Fibroblast of skin of right quadriceps (primary cell): ENCODE measurements at places on chromosomes 13 and 19.
A peak's percentile ranks its signal among the peaks of the same experiment; 100 is the strongest.

DNA sequence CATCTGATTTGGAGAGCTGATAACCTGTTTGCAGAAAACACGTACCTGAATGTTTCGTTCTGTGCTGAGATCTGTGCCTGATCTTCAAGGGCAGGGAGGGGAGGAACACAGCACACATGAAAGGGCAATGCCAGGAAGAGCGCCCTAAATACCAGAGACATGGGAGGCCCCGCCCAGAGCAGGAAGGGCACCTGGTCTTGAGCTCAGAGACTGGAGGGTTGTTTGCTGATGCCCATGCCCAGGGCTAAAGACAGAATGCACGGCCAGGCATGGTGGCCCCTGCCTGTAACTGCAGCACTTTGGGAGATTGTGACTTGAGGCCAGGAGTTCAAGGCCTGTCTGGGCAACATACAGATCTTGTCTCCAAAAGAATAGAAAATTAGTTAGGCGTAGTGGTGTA is 183.2 kb downstream of the TUBA3C start:
- no peak for DNase-seq

DNA sequence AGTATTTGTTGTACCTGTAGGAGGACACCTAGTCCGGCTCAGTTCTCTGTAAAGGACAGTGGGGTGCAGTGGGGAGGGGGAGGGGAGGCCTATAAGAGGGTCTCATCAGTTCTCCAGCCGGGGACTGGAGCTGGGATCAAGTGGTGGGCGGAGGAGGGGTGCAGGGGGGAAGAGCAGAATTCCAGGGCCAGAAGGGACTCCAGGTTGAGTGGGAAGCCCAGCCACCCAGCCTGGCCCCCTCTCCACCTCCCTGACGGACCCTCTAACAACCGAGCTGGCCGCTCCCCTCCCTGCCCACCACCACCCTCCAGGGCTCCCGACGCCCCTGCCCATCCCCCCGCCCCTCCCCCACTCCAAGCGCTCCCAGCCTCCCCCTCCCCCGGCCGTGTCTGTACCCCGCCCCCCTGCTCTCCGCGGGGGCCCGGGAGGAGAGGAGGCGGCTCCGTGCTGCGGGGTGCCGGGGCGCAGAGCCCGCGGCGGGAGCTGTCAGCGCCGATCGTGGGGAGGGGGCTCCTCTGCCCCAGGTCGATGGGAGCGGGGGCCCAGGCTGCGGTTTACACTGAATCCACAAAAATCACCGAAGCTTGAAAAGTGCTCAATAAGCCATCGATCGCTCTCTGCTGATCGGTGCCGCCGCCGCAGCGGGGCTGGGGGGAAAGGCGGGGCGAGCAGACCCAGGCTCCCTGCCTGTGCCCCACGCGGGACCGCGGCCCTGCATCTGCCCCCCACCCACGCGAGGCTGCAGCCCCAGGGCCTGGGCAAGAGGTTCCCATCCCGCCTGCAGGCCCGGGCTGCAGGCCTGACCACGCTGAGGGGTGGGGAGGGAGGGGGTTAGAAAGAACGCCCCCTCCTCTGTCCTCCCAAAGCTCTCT is 34.6 kb upstream of the ONECUT3 start:
- DNase-seq, result no peak

DNA sequence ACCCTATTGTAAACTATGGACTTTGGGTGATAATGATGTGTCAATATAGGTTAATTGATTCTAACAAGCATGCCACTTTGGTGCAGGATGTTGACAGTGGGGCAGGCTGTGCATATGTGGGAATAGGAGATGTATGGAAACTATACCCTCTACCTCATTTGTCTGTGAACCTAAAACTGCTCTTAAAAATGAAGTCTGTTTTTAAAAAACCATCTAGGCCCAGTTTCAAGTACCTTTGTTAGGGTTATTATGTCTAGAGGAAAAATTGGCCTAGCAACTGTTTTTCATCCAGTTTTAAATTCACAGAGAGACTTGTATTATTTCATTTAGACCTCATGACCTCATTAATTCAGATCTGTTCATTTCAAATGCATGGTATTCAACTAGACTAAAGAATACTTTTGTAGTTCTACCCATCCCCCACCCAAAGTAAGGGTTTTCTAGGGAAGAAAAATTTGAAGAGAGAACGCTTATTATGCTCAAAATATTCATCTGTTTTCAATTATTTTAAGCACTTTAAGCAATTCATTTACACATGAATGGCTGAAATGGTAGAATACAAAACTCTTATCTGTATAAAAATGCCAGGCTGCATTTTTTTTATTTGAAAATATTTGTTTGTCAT is 1781.9 kb upstream of the MIR17HG start:
- no peak for DNase-seq

GRCh38 chr13:30739761-30740642 is 4.7 kb downstream of the ALOX5AP start:
- peak; percentile 82 for DNase-seq

DNA sequence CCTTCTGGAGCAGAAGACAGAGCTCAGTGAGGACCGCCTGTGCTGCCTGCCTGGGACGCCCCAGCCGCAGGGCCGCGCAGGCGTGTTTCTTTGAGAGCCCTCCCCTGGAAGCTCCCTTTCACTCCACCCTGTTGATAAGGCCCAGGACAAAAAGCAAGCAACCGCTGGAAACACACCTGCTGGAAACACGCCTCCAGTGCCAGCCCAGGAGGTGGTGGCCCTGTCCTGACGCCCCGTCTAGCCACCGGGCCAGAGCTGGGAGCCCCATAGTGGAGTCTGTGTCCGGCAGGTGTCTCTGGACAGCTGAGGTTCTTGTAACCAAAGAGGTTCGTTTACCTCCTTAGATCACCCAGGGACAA is 173.8 kb downstream of the KATNAL1 start:
- no peak for DNase-seq

- no peak for DNase-seq
These were observed 14.6 kb downstream of the SIGLEC7 start for GRCh38 chr19:51156710-51157109.

- DNase-seq, result no peak
These were observed 47.4 kb downstream of the STOML3 start for GRCh38 chr13:38943231-38943630.

DNA sequence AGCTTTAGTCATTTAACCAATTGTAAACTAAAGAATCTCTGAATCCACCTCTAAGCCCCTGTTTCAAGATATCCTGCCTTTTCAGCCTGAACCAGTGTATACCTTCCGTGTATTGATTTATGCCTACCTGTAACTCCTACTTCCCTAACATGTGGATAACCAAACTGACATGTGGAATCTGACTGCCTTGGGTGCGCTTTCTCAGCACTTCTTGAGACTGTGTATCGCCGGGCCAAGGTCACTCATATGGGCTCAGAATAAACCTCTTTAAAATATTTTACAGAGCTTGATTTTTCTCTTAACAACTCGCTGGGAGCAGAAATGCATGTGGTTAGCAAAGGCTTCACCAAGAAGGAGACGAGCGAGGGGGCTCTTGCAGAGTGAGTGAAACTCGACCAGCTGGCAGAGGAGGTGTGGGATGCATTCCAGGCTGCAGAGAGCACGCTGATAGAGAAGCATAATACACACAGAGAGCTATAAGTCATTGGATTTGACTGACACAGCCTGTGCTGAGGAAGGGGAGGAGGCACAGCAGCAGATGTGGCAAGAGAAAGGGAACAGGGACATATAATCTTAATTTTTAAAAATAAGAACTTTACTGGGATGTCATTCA is 268.2 kb upstream of the MAB21L1 start:
- peak; percentile 27 for DNase-seq

DNA sequence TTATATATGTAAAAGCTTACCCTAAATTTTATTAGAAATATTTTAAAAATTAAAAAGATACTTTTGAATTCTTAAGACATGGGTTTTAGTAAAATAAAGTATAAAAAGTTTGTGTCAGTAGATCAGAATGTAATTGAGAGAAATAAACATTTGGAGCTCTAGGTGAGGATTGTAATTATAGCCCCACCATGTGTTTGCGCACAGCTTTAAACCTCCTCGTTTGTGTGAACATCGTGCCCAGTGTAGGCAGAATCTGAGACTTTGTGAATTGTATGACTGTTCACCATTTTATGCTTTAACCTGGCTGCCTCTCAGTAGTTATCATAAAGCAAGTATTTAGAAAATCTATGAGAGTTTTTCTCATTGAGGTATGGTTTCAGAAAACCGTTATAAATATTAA is 29.1 kb downstream of the CUL4A start:
- peak; percentile 10 for DNase-seq

GRCh38 chr13:35793823-35794222 is 317.3 kb upstream of the MAB21L1 start:
- no peak for DNase-seq

GRCh38 chr13:109448629-109449028 is 337.8 kb downstream of the IRS2 start:
- DNase-seq, result no peak

DNA sequence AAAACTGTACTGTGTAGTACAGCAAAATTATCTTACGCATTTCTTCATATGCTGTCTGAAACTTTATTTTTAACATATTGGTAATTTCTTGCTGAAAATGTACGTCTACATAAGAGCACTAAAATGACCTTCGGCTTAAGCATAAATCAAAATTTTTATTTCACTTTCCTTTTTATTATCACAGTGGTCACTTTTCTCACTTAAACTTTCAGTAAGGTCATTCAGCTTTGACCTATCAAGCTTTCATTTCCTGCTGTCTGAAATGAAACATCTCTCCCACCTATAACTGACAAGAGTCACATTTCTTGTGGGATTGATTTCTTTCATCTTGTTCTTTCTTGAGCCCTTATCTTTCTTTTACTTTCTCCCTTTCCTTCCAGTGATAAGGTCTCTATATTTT is 2212.7 kb upstream of the PCDH20 start:
- DNase-seq, result no peak

DNA sequence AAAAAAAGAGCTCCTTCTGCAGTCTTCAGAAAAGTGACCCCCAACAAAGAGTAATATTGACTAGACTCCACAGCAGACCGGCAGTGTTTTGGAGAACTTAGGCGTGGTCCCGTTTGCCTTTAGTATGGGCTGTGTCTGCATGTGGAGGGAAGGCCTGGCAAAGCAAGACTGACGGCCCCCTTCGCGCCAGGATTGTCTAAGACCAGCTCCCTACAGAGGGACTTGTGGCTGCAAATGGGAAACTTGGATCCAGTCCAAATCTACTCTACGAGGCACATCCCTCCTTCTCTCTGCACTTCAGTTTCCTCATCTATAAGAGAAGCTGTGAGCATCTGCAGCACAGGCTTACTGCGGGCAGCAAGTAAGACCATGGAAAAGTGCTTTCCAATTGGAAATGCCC is 350.0 kb downstream of the ZNF536 start:
- DNase-seq, result no peak

DNA sequence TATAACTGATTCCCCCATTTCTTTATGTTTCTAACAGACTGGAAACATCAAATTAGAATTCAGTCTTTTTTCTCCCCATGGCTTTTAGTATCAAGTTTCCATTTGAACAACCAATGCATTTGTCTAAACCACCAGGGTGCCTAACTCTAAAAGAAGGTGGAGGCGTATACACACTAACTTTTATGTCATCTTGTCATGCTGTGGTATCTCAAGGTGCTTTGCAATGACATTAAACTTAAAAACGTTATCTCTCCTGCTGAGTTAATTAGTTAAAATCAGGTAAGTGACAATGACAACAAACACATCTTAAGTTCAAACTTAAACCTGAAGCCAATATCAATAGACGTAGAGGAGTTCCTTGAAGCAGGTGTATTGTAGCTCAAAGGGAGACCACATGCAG is 1001.7 kb downstream of the PCDH17 start:
- DNase-seq, result no peak

GRCh38 chr19:16542910-16543472 is 754 bp upstream of the CHERP start:
- DNase-seq, result no peak

- no peak for DNase-seq
These were observed 7.1 kb downstream of the GPR108 start for GRCh38 chr19:6730153-6730804.

DNA sequence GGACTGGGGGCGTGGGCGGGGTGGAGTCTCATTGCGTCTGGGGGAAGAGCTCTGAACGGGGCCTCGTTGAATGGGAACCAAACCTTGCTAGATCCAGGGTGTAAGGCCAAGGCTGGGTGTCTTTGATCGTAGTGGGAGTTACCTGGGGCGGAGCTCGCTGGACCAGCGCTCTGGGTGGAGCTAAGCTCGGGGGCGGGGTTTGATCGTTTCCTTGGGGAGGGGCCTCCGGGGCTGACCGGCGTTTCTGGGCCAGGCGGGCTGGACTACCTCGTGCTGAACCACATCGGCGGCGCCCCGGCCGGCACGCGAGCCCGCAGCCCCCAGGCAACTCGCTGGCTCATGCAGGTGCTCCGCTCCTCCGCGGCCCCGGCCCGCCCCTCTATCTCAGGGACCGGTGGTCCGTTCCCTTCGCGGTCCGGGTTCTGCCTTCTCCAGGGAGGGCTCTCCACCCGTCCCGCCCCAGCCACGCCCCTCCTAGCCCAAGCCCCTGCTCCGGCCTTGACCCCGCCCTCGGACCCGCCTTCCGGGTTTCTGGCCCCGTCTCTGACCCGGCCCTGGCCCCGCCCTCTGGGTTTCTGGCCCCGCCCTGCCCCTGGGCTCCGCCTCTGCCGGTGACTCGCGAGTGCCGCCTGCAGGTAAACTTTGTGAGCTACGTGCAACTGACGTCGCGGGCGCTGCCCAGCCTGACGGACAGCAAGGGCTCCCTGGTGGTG is 3.3 kb upstream of the RPL36 start:
- peak; percentile 88 for DNase-seq

- peak; percentile 21 for DNase-seq
These were observed 1524.0 kb downstream of the SLITRK1 start for GRCh38 chr13:82358284-82358683.

DNA sequence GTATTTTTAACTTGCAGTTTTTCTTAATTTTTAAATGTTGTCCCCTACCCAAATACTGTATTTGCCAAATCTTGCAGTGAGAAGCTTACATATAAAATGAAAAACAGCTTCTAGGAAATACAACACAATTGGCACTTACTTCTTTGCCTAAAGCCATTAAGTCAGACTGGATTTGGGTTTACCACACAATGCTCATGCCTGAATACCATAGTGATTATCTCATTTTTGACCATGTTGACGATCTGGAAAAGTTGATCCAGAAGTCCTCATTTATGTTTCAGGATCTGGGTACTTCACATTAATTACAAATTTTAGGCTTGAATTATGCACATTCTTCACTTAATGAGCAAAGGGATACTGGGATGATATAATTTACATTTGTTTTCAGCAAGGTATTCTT is 2.4 kb downstream of the RNF6 start:
- DNase-seq, result peak; percentile 14

GRCh38 chr13:43229506-43229905 is 206.1 kb downstream of the DNAJC15 start:
- peak; percentile 60 for DNase-seq

GRCh38 chr19:50324331-50324730 is 4.8 kb downstream of the KCNC3 start:
- DNase-seq, result no peak

GRCh38 chr19:58397533-58398037 is 2.1 kb downstream of the RNF225 start:
- no peak for DNase-seq
